ENCODE measurements at places on chromosomes 7 and 10. TPM values are rescaled to one million over a fixed set of nuclear protein-coding genes. Genes with fewer than 3 reads are reported as not detected.

CRTAC1 gene
- total RNA-seq: 0.77 TPM

DNA sequence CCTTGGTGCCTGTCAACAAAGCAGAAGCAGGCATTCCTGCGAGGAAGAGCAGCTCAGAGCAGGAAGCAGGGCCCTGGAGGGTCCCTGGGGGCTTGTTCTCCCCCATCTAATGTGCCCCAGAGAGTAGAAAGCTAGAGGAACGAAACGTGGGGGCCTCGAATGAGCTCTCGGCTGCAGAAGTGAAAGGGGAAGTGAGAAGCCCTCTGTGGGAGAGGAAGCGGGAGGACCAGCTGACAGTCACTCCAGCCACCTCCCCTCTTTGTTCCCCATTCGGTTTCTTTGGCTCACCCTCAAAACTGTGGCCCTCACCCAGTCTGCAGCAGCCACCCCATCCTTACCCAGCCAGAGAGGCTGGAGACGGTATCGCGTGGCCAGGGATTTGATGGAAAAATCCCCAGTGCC lies 25.0 kb downstream of the C10orf105 start:
- H3K27me3 ChIP-seq: no peaks in the 10 kb centered on the region
- peaks cover 3% of the 10 kb centered on the region for H3K4me1 ChIP-seq
- H3K36me3 ChIP-seq: no peaks in the 10 kb centered on the region
- no peak overlapping the region for H3K4me3 ChIP-seq
- DNase-seq: no peak

DNA sequence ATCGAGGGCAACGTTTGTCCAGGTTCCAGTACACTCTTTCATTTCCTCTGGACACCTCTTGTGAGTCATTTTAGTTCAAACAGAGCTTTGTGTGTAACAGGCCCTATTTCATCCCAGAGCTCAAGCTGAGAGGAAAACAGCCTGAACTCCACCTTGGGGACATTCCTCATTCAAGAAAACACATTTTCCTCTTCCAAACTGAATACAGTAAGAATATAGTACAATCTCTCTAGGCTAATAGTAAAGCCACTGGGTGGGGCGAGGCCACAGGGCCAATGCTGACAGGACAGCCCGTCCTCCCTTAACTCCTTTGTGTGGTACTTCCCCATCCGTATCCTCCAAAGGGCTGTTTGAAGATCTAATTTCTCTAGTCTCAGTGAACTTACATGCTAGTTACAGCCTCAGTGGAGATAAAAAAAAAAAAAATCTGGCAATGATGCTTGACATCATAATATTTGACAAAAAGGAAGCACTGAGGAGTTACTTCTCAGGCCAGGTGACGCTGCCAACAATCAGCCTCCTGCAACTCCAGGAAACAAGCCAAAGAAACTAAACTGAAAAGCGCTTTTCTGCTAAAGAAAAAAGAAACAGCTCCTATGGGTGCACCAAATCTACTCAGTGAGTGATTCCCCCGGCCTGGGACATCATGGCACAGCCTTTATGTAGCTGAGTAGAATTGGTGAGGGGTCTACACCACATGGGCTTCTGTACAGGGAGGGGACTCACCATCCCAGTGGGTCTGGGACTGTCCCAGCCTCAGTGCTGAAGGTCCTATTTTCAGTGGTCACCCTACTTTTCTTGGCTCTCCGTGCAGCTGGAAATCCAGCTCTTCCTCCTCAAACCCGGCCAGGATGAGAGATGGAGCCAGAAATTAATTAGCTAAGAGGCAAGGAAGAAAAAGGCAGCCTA lies 238.2 kb upstream of the NEBL start:
- DNase-seq: no peak
- peaks cover 16% of the 10 kb centered on the region for H3K4me1 ChIP-seq
- no peaks in the 10 kb centered on the region for H3K36me3 ChIP-seq
- no peak overlapping the region for H3K4me3 ChIP-seq

GRCh38 chr10:73774637-73775036 lies 7.2 kb upstream of the CHCHD1 start:
- no peaks in the 10 kb centered on the region for H3K36me3 ChIP-seq
- H3K4me3 ChIP-seq: peak overlapping the region; percentile 83
- no peak for DNase-seq
- no peaks in the 10 kb centered on the region for H3K27me3 ChIP-seq
- H3K27ac ChIP-seq: no peak overlapping the region

DNA sequence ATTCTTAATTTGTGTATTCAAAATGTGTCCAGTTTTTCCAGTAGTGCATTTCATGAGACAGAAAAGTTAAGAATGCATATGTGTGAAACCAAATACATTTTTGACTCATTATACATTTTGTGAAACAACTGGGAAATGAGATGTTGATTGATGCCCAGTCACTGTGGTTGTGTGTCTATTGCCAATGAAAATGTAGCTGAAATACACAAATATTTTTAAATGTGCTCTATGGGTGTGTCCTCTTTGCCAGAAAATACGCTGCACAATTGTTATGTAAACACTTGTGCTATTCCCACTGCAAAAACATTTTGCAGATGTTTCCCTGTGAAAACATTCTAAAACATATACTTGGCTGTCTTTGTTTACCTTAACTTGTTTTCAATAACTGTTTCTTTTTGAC lies 395.2 kb downstream of the TFEC start:
- no peak overlapping the region for H3K4me3 ChIP-seq
- H3K4me1 ChIP-seq: no peaks in the 10 kb centered on the region
- H3K27me3 ChIP-seq: peaks cover 9% of the 10 kb centered on the region
- no peak overlapping the region for H3K27ac ChIP-seq
- no peaks in the 10 kb centered on the region for H3K36me3 ChIP-seq

GRCh38 chr7:91307467-91307866 lies 43.2 kb downstream of the FZD1 start:
- H3K4me3 ChIP-seq: no peak overlapping the region
- DNase-seq: no peak
- H3K27me3 ChIP-seq: no peaks in the 10 kb centered on the region
- peaks cover 5% of the 10 kb centered on the region for H3K4me1 ChIP-seq

- no peaks in the 10 kb centered on the region for H3K36me3 ChIP-seq
- H3K27ac ChIP-seq: no peak overlapping the region
- H3K4me1 ChIP-seq: peaks cover 12% of the 10 kb centered on the region
- no peak overlapping the region for H3K4me3 ChIP-seq
- no peak for DNase-seq
These were observed 22.4 kb downstream of the MTURN start for GRCh38 chr7:30157204-30157603.

Measured in neural progenitor cell (in vitro differentiated cells).